Lower leg skin (tissue), 4 donors: ENCODE measurements at places on chromosomes 11 and 22.

DNA sequence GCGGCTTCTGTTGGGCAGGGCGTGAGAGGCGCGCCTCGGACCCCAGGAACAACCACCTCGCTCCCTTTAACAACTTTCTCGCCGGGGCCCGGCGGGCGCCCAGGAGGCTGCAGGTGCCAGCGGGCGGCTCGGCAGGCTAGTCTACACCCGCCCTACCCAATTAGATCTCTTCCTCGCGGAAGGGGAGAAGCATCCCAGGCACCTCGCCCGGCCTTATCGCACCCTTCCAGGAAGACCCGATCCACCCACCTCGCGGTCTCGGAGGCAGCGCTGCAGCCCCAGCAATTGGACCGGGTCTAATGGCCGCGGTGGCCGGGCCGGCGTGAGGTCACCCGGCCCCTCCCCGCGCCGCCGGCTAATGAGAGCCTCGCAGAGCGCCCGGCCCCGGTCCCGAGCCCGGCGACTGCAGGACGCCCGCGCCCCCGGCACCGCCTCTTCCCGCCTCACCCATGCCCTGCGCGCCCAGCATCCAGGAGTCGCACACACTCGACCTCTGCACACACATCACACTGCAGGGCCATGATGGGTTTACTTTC lies at the start of gene PLAAT3:
TSS of gene PLAAT3 (minus strand) at position 298 of the 536 bp plus-strand sequence. CDS start 419 bp downstream, outside the sequence.
- DNase-seq = peak; percentile 93

GRCh38 chr22:28185130-28185529 lies 266.1 kb upstream of the PITPNB start:
- DNase-seq = no peak

- no peak for DNase-seq
These were observed 15.5 kb downstream of the C11orf91 start for GRCh38 chr11:33685082-33685481.

DNA sequence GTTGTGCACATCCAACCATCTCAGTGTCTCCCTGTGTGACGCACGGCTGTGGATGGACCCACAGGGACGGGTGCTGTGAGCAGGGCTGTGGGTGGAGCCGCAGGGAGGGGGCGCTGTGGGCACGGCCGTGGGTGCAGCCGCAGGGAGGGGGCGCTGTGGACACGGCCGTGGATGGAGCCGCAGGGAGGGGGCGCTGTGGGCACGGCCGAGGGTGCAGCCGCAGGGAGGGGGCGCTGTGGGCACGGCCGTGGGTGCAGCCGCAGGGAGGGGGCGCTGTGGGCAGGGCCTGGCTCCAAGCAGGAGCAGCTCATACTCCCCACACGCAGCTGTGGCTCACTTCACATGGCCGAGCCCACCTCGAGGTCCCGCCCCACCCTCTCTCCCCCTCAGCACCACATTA lies 6.0 kb upstream of the MAPK11 start:
- no peak for DNase-seq

GRCh38 chr11:38384568-38384967 lies 1786.5 kb upstream of the RAG2 start:
- no peak for DNase-seq

DNA sequence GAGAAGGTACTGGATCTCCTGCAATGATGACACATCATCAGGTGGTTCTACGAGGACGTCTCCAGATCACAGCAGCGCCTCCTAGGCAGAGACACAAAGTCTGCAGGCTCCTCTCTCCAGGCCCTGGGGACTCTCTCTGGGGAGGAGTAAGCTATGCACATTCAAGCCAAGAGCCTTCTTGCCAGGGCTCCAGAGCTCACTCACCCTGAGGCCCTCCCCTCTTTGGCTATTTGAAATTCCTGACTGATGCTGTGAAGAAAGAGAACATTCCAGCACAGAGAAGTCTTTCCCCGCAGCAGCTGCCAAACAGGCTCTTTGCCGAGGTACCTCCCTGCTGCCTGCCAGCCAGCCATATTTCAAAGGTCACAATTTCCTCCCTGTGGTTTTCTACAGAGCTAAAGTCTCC lies 204.9 kb downstream of the CSNK2A3 start:
- peak; percentile 85 for DNase-seq

- no peak for DNase-seq
These were observed 15.0 kb downstream of the RHOD start for GRCh38 chr11:67071420-67072284.

DNA sequence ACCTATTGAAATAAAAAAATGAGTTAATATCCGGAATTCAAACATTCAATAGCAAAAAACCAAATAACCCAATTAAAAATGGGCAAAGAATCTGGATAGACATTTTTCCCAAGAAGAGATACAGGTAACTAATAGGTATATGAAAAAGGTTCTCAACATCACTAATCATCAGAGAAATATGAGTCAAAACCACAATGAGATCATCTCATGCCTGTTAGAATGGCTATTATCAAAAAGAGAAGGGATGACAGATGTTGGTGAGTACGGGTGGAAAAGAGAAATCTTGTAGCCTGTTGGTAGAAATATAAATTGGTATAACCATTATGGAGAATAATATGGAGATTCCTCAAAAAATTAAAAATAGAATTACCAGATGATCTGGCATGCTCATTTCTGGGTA lies 26.9 kb upstream of the OR6M1 start:
- no peak for DNase-seq

GRCh38 chr11:67304511-67305113 lies 1.3 kb downstream of the SSH3 start:
- no peak for DNase-seq

- DNase-seq = no peak
These were observed 2.8 kb downstream of the IGF2 start for GRCh38 chr11:2136209-2136951.

DNA sequence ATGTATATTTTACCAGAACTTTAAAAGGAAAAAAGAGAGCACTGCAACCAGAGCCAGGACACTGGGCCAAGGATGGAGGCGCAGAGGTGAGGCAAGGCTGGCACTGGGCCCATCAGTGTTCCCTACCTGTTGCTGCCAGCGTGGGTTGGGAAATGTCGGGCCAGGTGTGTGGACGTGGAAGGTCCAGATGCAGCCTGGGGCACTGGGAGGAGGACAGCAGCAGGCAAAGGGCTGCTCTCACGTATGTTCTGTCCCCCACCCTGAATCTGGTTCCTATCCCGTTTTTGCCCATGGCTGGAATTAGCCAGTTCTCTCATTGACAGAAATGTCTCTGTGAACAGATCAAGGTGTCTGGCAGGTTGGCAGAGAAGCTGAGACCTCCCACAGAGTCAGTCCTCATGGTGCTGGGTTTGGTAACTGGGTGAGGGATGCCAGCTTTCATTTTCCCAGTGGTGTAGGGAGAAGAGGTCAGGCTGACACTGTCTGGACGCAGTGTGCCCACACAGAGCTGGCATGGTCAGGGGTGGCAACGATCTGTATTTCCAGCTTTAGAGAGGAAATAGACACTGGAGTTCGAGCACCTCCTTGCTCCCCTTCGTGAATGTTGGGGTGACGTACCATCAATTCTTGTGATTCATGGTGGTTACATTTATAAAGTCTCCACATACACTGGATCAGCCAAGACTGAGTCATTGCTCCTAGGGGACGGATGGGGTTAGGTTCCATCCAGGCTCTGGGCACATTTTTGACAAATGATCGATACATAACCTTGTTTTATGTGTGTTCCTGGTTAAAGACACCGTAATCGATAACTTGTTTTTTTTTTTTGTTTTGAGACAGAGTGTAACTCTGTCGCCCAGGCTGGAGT lies 4.3 kb upstream of the PNPLA3 start:
- DNase-seq = no peak

- no peak for DNase-seq
These were observed 26.9 kb downstream of the TRMU start for GRCh38 chr22:46362203-46362933.

DNA sequence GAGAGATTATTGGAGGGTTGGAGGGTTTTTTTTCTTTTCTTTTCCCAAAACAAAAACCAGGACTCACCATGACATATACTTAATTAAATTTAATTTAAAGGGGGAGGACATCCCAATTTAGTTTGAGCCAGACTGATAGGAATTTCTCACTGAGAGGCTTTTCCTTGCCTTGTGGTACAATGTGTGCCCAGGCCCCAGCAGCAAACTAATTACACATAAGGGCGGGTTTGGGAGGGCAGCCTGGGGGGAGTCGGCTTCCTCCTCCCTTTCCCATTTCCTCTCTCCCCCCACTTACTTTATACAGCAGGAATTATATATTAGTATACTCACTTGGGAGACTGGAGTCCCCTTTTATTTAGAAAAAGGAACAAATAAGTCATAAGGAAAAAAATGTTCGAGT lies 2.9 kb downstream of the TEAD1 start:
- no peak for DNase-seq

DNA sequence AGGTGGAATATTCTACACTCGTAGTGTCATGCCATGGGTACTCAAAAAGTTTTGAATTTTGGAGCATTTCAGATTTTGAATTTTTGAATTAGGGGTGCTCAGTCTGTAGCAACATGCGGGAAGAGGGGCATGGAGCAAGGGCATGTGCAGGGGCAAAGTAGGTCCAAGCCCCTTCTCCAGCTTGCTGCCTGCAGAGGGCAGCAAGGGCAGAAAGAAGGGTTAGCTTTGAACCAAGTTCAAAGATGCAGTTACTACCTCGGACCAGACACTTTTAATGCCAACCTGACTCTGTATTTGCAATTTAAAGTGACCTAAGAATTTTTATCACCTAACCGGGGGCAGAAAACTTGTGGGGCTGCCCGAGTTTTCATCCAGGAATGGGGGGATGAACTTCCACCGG lies 68.2 kb downstream of the CD82 start:
- peak; percentile 76 for DNase-seq

GRCh38 chr11:128593281-128593680 lies 5.9 kb upstream of the ETS1 start:
- DNase-seq = no peak

DNA sequence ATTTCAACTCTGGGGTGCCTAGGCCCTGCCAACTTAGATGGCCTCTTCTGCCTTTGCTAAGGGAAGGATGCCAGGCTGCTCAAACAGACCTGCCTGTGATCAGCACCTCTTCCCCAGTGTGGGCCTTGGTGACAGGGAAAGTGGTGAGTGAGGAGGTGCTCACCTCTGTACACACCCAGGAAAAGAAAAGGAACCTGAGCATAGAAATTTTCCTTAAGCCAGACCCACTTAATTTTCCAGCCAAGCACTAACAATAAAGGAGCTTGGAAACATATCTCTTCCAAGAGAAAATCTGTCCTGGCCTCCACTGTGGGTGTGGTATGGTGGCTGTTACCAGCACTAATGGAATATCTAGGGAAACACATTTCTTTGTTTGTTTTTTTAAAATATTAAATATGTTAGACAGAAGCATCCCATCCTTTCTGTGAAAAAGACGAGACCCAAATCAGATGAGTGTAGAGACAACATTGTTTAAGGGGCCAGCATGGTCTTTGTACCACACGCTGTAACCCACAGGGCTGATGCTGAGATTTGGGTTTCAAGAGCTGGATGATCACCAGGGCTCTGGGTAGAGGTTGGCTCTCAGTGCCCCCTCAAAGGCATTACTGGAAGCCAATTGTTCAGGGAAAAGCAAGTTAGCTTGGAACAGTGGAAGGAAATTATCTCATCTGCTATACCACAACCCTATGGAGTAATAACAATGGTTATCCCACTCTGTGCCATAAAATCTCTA lies 472.2 kb downstream of the INSC start:
- no peak for DNase-seq

DNA sequence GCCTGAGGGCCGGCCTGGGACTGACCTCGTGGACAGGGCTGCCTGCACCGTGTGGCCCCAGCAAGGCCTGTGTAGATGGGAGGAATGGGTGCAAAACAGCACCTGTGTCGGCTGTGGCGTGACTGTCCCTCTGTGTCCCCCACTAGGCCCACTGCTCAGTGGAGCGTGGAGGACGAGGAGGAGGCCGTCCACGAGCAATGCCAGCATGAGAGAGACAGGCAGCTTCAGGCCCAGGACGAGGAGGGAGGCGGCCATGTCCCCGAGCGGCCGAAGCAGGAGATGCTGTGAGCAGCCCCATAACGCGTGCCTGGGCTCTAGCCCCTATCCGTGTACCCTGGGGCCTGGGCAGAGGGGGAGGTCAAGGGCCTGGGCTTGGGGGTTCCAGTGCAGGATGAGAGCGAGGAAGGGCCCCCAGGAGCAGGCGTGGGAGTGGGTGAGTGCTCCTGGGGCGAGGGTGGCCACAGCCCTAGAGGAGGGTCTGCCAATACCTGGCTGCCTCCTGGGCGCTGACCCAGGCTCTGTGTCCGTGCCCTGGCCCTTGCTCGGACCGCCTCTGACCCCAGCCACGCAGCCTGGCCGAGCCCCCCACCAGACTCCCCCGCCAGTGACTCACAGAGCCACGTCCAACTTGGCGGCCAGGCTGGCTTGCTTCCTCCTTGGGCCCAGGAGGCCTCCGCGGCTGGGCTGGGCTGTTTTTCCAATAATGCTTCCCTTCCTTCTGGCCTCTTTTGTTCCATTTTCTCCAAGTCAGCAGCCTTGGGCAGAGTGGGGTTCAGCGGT lies 11.6 kb downstream of the PRR33 start:
- DNase-seq = peak; percentile 94

DNA sequence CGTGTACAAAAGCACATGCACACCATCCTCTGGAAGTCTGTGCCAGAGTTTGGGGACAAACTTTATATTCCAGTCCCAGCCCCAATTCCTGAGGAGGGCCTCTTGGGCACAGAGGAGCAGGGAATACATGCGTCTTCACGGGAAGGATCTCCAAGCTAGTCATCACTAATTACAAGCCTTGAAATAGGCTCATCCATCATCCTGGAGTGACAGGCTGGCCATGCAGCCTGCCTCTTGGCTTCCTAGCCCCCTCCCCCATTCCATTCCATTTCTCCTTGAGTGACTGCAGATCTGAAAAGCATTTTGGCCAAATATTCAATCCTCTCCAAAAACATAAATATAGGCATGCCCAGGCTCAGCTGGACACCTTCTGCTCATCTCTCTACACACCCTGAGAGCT lies 24.8 kb downstream of the SERPING1 start:
- DNase-seq = no peak

DNA sequence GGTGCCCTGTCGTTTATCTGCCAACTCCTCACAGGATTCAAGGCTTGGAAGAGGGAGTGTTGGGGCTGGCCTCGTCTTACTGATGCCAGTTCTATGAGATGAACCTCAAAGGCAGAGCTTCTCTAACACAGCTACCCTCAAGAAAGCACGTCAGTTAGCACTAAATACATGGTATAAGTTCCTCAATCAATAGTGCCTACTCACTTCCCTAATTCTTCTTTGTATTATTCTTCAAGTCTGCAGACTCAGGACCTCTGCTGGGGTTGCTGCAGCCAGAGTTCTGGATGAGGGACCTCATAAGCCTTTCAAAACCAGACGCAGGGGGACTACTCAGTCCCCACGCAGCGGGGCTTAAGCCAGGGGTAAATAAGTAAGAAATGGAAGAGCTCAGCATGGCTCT lies 118.3 kb downstream of the VPREB1 start:
- no peak for DNase-seq
